Pancreas (tissue), 10 donors: ENCODE measurements at places on chromosomes 4 and X.

DNA sequence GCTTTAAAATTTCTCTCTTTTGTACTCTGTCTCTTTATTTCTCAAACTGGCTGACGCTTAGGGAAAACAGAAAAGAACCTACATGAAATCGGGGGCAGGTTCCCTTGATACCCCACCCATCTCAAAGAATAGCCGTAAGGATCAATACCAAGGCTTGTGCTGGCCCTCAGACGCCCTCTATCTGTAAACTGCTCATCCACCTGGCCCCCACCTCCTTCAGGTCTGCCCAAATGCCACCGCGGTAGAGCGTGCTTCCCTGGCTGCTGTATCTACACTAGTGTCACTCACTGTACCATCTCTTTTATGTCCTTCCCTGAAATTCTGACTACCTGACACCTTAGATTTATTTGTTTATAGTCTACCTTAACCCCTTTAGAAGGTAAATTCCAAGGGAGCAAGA lies 62.8 kb downstream of the SMIM20 start:
- no peak for DNase-seq
- H3K4me1 ChIP-seq: no peaks in the 10 kb centered on the region
- H3K36me3 ChIP-seq: no peaks in the 10 kb centered on the region
- no peak overlapping the region for H3K27ac ChIP-seq

- peaks cover 12% of the 10 kb centered on the region for H3K4me1 ChIP-seq
- H3K4me3 ChIP-seq: no peak overlapping the region
- no peak overlapping the region for H3K27ac ChIP-seq
Measured at GRCh38 chr4:2925496-2925895, 37.7 kb downstream of the NOP14 start.

DNA sequence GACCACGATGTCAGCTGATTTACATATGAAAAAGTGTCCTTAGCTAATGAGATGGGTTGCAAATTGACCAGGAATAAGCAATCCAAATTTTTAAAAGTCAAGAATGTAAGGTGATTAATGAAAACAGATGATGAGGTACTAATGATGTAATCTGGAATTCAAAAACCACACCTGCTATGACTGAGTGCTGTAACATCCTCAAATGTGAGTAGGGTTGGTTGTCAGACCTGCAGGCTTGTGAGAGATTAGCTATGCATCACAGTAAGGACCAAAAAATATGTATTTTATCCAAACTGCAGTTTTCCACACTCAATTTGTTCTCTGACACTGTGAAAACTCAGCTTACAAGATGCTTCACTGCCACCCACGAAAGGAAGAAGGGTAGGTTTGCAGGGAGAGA lies 242.5 kb downstream of the OPHN1 start:
- H3K4me1 ChIP-seq: no peaks in the 10 kb centered on the region
- DNase-seq: no peak
- no peak overlapping the region for H3K4me3 ChIP-seq

DNA sequence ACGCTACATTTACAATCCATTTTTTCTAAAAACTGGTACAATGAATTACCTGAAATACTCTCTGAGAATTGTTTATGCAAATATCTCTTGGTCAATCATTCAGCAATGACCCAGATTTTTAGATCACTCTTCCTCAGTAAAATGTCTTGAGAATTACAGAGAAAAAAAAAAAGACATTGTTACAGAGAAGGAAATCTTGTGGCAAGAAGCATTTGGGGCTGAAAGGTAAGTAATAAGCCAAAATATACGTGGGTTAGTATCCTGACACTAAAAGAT lies 19.6 kb upstream of the TET2 start:
- no peaks in the 10 kb centered on the region for H3K27me3 ChIP-seq
- no peak overlapping the region for H3K27ac ChIP-seq
- DNase-seq: no peak
- H3K4me3 ChIP-seq: no peak overlapping the region
- no peaks in the 10 kb centered on the region for H3K36me3 ChIP-seq
